Activated naive CD4-positive, alpha-beta T cell (primary cell): ENCODE measurements at places on chromosomes 1 and 21.

DNA sequence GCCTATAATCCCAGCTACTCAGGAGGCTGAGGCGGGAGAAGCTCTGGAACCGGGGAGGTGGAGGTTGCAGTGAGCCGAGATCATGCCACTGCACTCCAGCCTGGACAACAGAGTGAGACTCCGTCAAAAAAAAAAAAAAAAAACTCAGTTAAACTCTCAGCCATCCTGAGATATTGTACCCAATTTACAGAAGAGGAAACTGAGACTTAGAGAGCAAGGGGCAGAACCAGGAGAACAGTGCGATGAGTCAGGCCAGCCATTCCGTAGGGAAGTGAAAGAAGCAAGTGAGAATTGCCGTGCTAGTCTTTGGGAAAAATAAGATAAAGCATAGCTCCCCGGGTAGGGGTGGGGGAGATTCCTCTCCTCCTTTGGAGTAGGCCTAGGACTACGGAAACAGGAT is 69.7 kb downstream of the SETD4 start:
- no peak for DNase-seq

- DNase-seq = no peak
These were observed 84.2 kb downstream of the SPSB1 start for GRCh38 chr1:9376886-9377333.

- no peak for DNase-seq
These were observed 147.4 kb upstream of the NRIP1 start for GRCh38 chr21:15212206-15212605.

- DNase-seq = no peak
These were observed 104.3 kb downstream of the FAM78B start for GRCh38 chr1:166062421-166063070.

DNA sequence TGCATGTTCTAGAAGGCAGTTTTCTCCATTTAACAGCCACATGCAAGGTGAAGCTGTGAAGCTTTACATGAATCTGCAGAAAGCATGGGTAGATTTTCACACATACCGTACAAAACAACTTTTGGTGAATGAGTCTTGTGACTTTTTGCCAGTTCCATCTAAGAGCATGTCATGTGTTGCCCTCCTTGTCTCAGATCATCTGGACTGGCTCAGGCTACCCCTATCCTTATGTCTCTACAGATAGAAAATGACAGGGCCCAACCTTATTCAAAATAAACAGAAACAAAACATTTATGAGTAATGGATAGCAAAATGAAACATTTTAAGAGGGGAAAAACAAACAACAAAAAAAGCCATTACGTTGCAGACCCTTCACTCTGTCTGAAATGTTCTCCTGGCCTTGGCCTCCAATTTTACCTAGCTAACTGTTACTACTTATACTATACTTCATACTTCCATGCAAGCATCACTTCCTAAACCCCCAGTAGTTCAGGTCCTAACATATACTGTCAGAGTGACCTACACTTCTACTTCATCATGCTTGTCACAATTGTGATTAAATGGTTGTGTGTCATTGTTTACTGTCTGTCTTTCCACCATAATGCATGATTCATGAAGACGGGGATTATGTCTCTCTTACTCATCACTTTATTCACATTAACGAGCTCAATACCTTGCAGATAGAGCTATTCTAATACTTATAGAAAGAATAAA is 39.0 kb downstream of the LRRC8C start:
- no peak for DNase-seq

GRCh38 chr1:33317354-33317753 is 3.5 kb downstream of the A3GALT2 start:
- DNase-seq = no peak

DNA sequence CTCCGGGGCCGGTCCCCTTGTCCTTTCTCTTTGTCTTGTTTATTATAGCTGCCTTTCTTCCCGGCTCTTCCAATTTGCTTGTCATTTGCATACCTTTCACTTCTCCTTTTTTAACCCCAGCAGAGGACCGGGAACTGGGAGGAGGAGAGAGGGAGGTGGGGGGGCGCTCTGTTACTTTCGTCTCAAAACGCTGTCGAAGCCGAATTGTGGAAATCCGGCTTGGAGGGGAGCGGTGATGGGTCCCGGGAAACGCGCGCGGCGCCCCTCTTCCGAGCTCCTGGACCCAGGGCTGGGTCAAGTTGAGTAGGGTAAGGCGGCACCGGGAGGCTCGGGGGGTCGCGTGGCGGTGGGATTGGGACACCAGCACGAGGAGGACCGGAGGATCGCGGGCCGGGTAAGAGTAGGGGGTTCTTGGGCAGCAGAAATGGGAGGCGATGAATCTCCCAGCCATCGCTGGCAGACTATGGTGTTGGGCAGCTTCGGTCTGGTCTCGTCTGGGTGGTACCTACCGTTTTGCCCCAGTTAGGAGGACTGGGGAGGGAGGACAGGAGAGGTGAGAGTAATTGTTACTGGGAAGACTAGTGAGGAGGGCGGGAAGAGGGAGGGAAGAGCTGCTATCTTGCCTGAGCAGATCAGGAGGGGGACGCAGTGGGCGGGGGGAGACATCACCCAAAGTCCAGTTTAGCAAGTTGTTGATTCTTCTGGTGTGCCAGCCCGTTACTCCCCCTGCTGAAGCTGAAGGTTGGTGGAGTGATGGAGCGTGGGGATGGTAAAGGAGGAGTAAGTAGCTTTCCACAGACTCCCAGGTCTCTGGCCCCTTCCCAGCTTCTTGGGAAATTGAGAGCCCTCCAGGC is 1.5 kb downstream of the PROX1 start:
- DNase-seq = no peak

- DNase-seq = peak; percentile 42
These were observed at the start of gene RASSF5 for GRCh38 chr1:206507284-206508129. Gene RASSF5 (plus strand): TSS chr1:206507531. CDS start chr1:206507603, 72 bp downstream.

- DNase-seq = no peak
These were observed 46.7 kb downstream of the GALNT2 start for GRCh38 chr1:230113593-230114236.

GRCh38 chr1:215202868-215203267 is 120.3 kb downstream of the KCNK2 start:
- no peak for DNase-seq

DNA sequence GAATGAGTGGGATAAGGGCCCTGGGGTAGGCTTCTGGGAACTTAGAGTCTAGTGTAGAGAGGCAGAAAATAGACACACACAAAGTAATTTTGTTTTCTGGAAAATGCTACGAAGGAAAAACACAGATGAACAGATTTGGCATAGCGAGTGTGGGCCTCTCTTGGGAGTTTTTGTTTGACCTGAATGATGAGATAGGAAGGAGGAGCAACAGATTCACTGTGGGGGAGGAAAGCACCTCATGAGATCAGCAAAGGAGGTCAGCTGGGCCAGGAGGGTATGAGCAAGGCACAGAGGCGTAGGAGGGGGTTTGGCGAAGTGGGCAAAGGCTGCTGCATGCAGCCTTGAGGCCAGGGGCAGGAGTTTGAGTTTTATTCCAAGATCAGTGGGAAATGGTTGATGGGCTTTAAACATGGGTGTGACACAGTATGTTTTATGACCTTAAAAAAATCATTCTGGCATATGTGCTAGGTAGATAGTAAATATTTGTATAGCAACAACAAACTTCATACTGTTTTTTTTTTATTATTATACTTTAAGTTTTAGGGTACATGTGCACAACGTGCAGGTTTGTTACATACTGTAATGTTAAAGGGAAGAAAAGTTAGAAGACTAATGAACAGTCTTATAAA is 57.9 kb downstream of the FGGY start:
- no peak for DNase-seq
